T-helper 2 cell (primary cell): ENCODE measurements at places on chromosomes 3 and 15.

DNA sequence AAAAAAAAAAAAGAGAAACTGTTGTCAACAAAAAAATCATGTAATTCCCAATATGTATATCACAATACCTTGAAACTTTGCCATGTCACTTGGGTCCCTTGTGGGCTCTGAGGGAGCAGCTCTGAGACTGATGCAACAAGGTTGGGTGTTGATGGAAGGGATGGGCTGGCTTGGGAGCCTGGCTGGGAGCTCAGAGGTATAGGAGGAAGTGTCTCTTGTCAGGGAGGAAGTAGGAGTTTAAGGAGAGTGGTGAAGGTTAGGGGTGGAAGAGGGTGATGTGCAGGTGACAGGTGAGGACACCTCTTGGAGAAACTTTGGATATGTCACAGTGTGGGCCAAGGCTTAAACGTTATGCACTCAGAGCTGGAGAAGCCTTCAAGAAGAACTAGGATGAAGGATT, 2.0 kb upstream of the TM6SF1 start:
- no peak for DNase-seq

GRCh38 chr3:56899851-56900250, 98.1 kb upstream of the ARHGEF3 start:
- no peak for DNase-seq

DNA sequence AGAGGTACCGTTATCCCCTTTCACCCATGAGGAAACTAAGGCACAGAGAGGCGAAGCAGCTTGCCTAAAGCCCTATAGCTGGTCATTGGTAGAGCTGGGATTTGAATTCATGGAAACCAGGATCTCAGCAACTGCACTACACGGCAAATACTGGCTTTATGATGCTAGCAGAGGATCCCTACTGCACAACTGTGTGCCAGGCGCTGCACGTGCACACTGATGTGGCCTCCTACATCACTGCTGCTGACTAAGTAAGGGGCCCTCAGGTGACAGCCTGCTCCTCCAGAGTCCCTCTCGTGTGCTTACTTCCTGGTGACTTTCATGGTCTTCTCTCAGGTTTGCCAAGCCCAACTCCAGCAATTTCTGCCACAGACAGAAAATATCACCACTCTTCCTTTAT, 3.4 kb upstream of the POLG start:
- no peak for DNase-seq

DNA sequence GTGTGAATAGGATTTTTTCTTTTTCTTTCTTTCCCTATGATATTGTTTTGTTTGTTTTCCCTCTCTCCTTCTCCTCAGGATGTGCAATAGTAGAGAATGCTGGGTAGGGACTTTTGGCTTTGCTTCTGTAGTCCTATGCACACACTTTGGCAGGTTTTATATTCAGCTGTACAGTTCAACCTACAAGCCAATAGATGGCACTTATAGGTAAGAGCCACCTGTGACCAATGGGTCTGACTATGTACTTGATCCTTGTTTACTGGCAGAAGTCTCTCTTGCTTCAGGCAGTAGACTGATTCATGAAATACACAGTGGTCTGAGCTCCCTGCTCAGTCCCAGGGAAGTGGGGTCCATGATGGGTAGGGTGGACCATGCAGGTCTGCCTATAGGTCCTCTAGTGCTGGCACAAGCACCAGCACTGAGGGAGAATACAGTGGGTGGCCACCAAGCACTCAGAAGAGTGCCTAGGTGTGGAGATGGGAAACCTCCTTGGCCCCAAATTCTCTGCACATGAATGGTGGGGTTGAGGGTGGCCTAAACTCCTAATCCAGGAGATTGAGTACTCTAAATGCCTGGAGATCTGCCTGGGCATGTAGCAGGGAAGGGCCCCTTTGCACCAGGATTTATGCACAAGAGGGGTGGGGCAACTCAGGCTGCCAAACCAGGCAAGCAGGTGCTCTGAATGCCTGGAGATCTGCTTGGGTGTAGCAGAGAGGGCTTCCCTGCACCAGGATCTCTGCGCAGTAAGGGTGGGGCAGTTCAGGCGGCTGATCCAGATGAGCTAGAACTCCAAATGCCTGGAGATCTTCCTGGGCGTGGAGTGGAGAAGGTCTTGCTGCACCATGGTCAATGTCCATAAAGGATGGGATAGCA, 176.1 kb downstream of the DOCK3 start:
- DNase-seq = no peak

DNA sequence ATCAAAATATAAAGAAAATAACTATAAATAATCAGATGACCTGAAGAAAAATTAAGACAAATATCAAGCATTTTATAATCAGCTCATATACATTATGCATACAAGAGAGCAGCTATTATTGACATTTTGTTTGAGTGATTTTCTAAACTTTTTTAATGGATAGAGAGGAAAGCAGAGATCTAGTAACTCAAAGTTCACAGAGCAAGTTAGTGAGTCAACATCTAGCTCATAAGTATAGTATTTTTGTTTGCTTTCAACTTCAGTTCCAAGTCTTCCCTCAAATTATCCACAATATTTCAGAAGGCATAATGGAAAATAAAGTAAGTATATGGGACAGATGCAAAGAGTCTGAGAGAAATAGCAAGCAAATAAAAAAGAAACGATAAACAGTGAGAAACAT, 470.1 kb upstream of the ALCAM start:
- no peak for DNase-seq

DNA sequence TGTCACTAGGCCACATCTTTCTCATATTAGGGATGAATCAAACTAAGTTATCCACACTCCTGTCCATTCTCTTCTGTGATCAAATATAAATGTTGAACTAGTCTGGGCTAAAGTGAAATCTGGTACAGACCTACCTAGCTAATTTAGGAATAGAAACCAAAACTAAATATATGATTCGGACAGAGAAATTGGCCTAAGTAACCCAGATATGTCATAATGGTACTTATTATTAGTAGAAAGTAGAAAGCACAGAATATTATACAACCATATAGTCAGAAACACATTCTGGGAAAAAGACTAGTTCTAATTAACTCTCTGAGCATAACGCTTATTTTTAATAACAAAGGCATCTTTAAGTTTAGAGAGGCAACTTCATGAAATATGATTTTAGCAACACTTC, 389.0 kb downstream of the LSAMP start:
- no peak for DNase-seq

- no peak for DNase-seq
Measured at GRCh38 chr3:32595323-32595722, 24.7 kb upstream of the DYNC1LI1 start.

- no peak for DNase-seq
Measured at GRCh38 chr3:27570421-27571106, 86.4 kb upstream of the SLC4A7 start.

DNA sequence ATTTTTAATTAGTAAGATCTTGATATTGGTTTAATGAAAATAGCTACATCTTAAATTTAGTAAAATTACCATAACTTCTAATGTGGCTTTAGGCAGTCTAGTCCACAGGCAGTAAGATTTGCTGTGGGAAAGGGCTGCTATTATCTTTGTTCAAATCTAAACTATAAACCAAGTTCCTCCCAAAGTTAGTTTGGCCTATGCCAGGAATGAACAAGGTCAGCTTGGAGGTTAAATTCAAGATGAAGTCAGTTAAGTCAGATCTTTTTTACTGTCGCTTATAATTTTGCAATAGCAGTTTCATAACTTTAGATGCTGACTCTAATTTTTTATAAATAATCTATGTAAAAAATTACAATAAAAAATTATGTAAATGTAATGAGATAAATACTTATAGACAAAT, 1016.9 kb upstream of the ALCAM start:
- no peak for DNase-seq

GRCh38 chr15:63879211-63879610, 45.5 kb upstream of the HERC1 start:
- no peak for DNase-seq

GRCh38 chr3:23474580-23475357, 271.6 kb downstream of the UBE2E2 start:
- no peak for DNase-seq

DNA sequence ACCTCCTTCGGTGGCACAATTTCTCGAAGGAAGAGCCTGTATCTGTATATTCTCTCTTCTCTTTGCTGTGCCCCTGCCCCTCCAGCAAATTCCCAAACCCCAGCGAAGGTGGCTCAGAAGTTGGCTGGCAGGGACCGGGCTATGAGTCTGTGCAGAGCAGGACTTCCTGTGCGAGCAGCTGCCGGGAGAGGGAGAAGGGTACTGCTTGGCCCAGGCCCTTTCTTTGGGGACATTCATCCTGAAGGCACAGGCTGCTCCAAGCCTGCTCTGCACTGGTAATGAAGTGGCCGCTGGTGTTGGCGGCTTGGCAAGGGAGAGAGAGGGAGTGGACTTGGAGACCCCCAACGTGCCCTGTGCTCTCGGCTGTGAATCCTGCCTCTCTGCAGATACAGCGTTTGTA, 1.5 kb downstream of the SLC6A11 start:
- DNase-seq = no peak

DNA sequence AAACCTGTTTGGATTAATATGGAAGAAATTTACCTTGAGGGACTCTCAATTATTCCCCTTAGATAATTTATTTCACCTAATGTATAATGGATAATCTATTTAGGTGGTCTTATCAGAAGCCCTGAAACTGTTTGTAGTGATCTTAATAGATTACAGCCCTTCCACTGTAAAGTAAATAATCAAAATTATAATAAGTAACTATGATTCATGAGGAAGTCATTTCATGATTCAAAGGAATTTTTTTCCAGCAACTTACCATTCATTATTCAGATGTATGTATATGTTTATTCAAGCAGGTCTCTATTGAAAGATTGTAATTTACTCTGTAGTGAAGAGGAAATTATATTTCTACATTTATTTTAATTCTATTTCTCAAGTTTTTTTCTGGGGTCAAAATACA, 250.6 kb upstream of the ROBO1 start:
- DNase-seq = no peak

- no peak for DNase-seq
Measured at GRCh38 chr3:146164071-146164470, 3.1 kb upstream of the PLOD2 start.
